NCI-H748 treated with DMSO at 0.1 percent for 48 hours (cell line): ENCODE measurements at places on chromosomes 4 and X.

- no peak for DNase-seq
Observed at GRCh38 chr4:19512086-19512485, 739.6 kb upstream of the SLIT2 start.

DNA sequence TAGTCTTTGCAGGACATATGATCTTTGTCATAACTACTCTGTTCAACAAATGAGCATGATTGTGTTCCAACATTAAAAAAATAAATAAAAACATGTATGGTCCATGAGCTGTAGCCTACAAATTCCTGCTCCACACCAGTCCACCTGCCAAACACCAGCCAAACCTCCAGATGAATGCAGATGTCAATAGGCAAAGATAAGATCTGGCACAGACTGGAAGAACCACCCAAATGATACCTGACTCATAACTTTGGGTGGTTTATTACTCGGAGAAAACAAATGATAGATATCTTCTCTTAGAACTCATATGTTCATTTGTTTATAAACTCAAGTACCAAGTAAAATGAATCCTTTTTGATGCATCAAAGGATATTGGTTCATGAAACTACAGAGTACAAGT lies 425.1 kb downstream of the GBA3 start:
- DNase-seq, result no peak

GRCh38 chr4:53023677-53024299 lies 161.7 kb downstream of the RASL11B start:
- no peak for DNase-seq

DNA sequence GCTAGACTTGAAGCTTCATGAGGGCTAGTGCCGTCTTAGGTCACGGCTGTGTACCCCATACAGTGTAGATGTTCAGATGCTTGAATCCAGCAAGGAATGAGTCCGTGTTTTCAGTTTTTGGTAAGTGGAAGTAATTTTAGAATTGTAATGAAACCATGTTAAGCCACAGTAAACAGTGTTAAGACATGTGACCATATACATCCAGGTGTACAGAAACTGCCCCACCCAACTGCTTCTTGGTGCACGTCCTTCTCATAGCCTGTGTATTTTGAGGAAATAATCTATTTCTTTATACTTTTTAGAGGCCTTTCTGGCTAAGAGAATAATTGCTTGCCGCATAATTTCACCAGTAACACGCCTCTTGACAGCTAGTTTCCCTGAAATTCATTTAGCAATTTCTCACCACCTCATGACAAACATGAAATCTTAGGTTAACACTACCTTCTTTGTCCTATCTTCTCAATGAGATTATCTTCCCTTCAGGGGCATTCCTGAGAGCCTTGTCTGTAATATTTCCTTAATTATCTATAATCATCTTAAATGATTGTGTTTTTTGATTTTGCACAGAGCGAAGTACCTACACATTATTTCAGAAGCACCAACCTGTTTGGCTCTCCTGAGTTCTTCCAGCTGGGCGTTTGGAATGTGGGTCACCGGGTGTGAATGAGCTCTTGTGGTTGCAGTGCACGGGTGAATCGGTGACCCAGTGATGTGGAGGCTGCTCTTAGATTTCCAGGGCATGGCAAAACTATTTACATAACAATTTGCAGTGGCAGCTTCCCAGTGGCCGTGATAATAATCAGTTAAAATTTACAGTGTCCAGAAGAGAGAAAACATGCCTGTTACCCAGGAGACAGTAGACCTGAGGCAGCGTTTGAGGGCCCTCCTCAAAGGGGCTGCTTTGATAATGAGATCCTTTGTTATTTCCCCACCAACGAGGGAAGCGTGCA lies 50.2 kb upstream of the TADA2B start:
- peak; percentile 26 for DNase-seq

DNA sequence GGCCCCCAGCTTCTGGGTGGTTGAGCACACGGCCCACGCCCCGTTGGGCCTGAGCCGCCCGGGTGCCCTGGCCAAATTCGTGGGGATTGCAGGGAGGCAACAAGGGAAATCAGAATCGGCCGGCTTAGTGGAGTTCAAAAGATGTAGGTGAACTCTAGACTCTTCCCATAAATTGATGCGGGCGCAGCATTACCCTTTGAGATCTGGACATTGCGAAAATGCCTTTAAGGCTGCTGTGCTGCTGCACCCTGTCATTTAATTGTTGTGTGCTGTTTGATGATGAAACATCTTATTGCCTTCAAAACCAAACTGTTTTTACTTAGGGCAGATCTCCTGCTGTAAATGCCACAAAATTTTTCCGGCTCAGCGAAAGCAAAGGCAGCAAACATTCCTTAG lies 409 bp upstream of the MPP1 start:
- DNase-seq, result no peak

DNA sequence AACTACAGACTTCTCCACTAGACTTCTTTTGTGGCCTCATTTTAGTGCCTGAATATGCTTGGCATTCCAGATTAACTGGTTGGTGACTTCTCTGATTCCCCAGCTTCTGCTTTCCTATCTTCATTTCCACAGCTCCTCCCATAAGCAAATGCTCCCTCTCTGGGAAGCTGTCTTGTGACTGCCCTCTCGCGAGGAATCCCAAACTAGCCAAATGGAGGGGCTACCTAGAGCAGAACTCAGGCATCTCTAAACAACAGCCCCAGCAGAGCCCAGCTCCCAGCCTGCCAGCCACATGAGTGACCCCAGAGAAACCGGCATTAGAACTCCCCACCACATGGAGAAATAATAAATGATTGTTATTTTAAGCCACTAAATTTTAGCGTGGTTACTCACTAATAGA lies 7.6 kb upstream of the VEGFD start:
- no peak for DNase-seq

DNA sequence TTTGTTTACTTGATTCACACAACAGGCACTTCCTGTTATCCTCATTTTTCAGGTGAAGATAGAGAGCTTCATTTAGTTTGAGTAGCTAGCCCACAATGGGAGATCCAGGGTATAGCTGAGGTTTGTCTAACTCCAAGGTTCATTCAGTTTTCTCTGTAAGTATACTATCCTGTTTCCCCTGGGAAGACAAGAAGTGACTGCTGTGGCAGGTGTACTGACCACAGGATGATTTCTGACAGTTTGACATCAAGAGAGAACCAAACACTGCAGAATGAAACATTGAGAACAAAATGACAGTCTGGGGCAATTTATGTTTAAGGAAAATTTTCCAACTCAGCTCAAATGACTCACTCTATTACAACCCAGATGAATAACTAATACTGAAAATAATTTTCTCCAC lies 958.0 kb downstream of the STPG2 start:
- no peak for DNase-seq

DNA sequence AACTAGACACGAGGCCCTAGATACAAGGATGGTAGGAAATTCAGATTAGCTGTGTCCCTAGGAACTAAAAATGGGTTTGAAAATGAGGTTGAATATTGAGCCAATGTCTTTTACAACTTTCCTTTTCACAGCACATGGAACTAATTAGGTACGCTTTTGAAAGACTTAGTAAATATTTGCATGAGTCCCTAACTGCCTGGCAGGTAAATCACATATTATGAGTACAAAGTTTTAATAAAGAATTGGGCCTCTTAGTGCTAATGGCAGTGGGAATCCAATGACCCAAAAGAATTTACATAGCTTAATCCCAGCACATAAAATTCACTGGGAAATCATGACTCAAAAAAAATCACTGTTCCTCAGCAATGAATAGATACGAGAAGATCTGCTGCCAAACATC lies 16.8 kb downstream of the MUC7 start:
- DNase-seq, result no peak

GRCh38 chr4:10403633-10404445 lies 53.4 kb downstream of the ZNF518B start:
- DNase-seq, result peak; percentile 9

GRCh38 chrX:9638871-9639270 lies 126.8 kb downstream of the GPR143 start:
- no peak for DNase-seq

DNA sequence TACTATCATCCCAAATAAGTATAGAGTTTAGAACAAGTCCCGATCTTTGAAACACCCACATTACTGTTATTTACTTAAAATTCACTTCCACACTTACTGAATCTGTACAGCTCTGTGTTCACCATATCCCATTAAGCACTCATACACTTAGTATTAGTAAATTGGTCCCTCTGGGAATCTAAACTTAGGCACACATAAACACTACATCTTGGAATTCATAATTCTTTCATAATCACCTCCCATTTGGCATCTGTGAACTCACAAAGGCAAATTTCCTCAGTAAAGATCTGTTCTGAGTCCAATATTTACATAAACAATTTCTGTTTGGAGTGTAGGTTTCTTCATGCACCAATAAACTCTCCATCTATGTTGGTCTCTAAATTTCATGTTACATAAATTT lies 52.6 kb upstream of the PPARGC1A start:
- DNase-seq, result no peak

- DNase-seq, result no peak
Observed at GRCh38 chr4:101239665-101240064, 107.7 kb downstream of the PPP3CA start.

- no peak for DNase-seq
Observed at GRCh38 chr4:14994242-14994641, 8.0 kb upstream of the CPEB2 start.

DNA sequence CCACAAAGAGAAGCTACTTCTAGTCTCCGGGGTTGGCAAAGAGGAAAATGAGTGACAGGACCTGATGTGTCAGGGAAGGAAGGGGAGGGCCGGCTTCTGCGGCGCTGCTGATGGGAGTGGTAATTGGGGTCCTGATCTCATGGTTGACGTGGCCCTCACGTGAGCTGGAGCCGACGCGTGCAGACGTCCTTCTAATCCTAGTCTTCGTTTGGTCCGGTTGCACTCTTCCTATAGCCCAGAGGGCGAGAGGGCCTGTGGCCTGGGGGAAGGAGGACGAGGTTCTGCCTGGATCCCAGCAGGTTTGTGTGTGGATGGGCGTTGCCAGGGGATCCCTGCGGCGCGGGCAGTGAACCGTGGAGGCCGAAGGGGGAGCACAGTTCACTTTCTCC lies at the start of gene ARMCX1:
Gene ARMCX1, plus strand, starts transcription at position 186 of the 389 bp plus-strand sequence. CDS start 2,384 bp downstream, outside the sequence.
- peak; percentile 49 for DNase-seq

GRCh38 chrX:120726294-120726693 lies 96.4 kb upstream of the C1GALT1C1 start:
- DNase-seq, result no peak
